SK-N-SH (cell line): ENCODE measurements at places on chromosomes 1 and 21. TPM values are rescaled to one million over a fixed set of nuclear protein-coding genes. Genes with fewer than 3 reads are reported as not detected.

- H3K36me3 ChIP-seq, result no peaks in the 10 kb centered on the region
- H3K27ac ChIP-seq, result no peak overlapping the region
- no peak for DNase-seq
- H3K4me1 ChIP-seq, result no peaks in the 10 kb centered on the region
- no peaks in the 10 kb centered on the region; the same call in 1 of the 2 replicates for H3K27me3 ChIP-seq
These were observed 26.3 kb downstream of the RGS8 start for GRCh38 chr1:182658055-182658454.

- H3K27me3 ChIP-seq, result no peaks in the 10 kb centered on the region
- no peak for DNase-seq
- no peak overlapping the region for H3K27ac ChIP-seq
- no peak overlapping the region for H3K4me3 ChIP-seq
- peaks cover 38% of the 10 kb centered on the region for H3K36me3 ChIP-seq
These were observed 56.1 kb downstream of the ATP2B4 start for GRCh38 chr1:203682473-203683383.

DNA sequence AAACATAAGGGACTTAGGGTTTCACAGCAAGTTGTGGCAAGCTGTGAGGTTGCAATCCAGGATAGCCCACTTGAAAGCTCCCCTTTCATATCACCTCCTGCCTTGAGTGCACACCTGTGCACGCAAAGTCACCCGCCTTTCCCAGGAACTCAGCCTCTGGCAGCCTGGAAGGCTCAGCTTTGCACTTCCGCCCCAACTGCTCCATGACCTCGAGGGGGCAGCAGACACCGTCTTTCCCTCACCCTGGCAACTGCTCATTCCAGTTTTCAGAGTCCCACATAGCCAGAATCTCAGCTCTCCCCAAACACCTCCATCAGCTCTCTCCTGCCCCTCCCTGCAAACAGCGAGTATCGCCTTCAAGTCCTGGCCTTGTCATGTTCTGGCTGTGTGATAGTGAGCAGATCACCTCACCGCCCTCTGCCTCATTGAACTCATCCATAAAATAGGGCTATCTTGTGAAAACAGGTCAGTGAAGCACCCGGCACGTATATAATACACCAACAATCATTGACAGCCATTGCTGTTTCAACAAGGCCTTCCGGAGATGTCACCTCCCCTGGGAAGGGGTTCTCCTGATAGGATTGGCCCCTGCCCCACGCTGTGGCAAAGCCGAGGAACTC, 32.2 kb upstream of the EPB41 start:
- peak; percentile 83 for DNase-seq
- H3K27ac ChIP-seq, result no peak overlapping the region
- H3K27me3 ChIP-seq, result no peaks in the 10 kb centered on the region
- no peaks in the 10 kb centered on the region for H3K36me3 ChIP-seq
- peak overlapping the region; percentile 39; the same call in 1 of the 2 replicates for H3K4me3 ChIP-seq

GRCh38 chr1:84156210-84156621, 12.1 kb downstream of the PRKACB start:
- H3K4me3 ChIP-seq, result no peak overlapping the region
- H3K27me3 ChIP-seq, result no peaks in the 10 kb centered on the region
- DNase-seq, result no peak
- H3K36me3 ChIP-seq, result no peaks in the 10 kb centered on the region
- H3K27ac ChIP-seq, result peak overlapping the region; percentile 81

DNA sequence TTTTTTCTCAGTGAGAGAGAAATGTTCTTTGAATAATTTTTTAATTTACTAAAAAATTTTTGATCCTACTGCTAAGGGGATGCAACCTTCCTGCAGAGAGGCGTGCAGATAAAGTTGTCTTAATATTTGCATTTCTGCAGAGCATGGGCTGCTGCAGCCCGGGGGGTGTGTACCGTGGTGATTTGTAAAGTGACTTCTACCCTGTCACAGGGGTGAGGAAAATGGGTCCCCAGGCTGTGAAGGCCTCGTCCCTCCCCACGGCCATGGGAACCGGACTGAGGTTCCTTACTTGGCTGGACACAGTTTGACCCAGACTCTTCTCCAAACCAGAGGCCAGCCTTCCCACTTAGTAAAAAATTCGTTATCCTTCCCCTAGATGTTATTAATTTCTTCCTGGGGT, 9.5 kb upstream of the C1orf174 start:
- no peaks in the 10 kb centered on the region for H3K36me3 ChIP-seq
- no peaks in the 10 kb centered on the region; the same call in 1 of the 2 replicates for H3K4me1 ChIP-seq
- H3K27ac ChIP-seq, result no peak overlapping the region
- DNase-seq, result no peak

DNA sequence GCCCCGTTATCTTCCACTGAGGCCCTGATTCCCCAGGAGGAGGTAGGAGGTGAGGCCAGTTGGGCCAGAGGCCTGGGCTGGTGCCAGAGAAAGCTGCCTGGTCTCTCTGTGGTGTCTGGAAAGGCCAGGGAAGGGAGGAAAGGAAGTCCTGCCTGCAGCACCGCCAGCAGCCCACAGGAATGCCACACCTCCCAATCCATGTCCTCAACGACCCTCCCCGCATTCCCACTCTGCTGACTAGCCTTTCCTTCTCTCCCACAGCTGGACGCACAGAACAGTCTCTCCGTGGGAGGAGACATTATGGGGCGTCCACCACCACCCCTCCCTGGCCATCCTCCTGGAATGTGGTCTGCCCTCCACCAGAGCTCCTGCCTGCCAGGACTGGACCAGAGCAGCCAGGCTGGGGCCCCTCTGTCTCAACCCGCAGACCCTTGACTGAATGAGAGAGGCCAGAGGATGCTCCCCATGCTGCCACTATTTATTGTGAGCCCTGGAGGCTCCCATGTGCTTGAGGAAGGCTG, 18.0 kb downstream of the CSF1 start:
- H3K4me3 ChIP-seq, result no peak overlapping the region
- no peak for DNase-seq
- no peaks in the 10 kb centered on the region for H3K27me3 ChIP-seq
- H3K27ac ChIP-seq, result peak overlapping the region; percentile 65
- H3K36me3 ChIP-seq, result peaks cover 25% of the 10 kb centered on the region; the same call in 1 of the 2 replicates

DNA sequence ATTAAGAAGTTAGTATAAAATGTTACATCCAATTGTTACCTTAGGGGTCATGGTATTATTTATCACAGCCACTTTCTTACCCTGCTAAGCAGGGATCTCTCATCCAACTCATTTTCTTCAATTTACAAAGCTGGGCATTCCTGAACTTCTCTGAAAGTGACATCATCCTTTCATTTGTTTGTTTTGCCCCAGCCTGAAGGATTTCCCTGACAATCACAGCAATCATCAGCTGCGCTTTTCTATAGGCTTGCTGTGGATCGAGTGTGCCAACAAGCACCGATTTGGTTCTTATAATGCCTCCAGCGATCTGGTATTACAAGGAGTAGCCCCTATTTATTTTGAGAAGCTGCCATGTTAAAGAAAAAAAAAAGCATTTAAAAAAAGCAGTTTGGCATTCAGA, 240.2 kb downstream of the USH2A start:
- H3K27ac ChIP-seq, result no peak overlapping the region
- no peaks in the 10 kb centered on the region for H3K27me3 ChIP-seq
- DNase-seq, result no peak
- no peaks in the 10 kb centered on the region for H3K36me3 ChIP-seq
- H3K4me1 ChIP-seq, result peaks cover 12% of the 10 kb centered on the region; the same call in 1 of the 2 replicates

- no peak overlapping the region for H3K27ac ChIP-seq
- peaks cover 5% of the 10 kb centered on the region; the same call in 1 of the 2 replicates for H3K36me3 ChIP-seq
- H3K4me3 ChIP-seq, result no peak overlapping the region
- H3K27me3 ChIP-seq, result no peaks in the 10 kb centered on the region
- H3K4me1 ChIP-seq, result no peaks in the 10 kb centered on the region; the same call in 1 of the 2 replicates
- peak; percentile 31 for DNase-seq
These were observed 5.1 kb downstream of the PRXL2B start for GRCh38 chr1:2591581-2592261.

DNA sequence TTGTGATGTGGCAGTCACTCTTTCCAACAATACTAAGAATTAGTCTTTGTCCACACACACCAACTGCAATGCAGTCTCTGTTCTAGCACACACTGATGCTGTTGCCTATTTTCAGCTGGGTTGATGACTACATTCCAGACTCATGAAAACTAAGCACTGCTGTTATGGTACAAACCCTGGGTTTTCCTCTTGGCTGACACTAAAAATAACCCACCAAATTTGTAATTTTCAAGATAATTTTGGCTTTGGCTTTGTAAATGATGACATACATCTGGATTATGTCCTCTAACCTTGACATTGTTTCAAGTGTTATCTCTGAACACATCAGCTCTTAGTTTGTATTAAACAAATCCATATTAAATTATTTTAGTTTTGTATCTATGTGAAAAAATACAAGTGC, 444.8 kb downstream of the PTPRC start:
- H3K27me3 ChIP-seq, result no peaks in the 10 kb centered on the region
- H3K4me3 ChIP-seq, result no peak overlapping the region
- DNase-seq, result peak; percentile 6

DNA sequence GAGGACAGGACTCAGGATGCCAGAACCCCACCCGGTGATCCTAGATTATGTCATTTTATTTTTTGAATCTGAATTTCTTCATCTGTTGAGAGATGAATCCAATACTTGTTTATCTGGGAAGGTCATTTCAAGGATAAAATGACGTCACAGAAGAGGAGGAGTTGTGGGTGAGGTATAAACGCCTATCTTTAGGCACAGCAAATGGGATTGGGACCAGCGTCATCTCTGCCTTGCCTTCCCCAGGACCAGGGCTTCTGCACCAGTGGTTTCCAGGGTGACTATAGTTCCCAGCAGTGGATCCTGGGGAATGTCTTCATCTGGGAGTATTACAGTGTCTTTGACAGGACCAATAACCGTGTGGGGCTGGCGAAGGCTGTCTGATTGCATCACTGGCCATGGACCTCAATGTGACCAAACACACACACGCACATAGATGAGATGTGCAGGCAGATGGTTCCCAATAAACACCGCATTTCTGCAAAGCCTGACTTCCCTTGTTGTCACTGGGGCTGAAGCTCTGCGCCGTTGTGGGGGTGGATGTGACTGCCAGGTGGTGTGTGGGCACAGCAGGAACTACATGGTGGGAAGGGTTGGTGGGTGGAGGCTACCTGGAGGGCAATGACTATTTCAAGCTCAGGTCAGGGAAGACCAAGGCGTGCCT, 28.1 kb downstream of the KCNA10 start:
- H3K36me3 ChIP-seq, result no peaks in the 10 kb centered on the region
- H3K27ac ChIP-seq, result no peak overlapping the region
- H3K4me1 ChIP-seq, result no peaks in the 10 kb centered on the region

DNA sequence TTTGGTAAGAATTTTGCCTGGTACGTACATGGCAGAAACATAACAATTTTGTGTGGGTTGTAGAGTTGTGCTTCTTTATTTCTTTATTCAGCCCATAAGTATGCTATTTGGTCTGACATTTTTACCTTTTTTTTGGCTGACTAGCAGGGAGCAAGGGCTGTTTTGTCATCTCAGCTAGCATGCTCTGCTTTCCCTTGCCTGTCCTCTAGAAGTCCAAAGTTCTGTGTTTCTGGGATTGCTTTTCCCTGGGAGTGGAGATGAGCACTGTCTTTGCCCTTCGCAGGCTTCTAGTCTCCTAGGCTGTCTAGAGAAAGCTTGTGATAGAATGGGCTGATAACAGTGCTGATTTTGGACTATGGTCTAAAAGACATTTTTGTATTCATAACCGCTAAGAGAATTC, 7.5 kb downstream of the UCK2 start:
- H3K27me3 ChIP-seq, result no peaks in the 10 kb centered on the region
- no peaks in the 10 kb centered on the region for H3K36me3 ChIP-seq
- no peak overlapping the region for H3K27ac ChIP-seq
- H3K4me1 ChIP-seq, result peaks cover 5% of the 10 kb centered on the region; the same call in 1 of the 2 replicates
- DNase-seq, result no peak

GRCh38 chr1:53044926-53045325, 17.1 kb upstream of the PODN start:
- peaks cover 28% of the 10 kb centered on the region for H3K4me1 ChIP-seq
- no peaks in the 10 kb centered on the region for H3K27me3 ChIP-seq
- DNase-seq, result no peak
- no peak overlapping the region for H3K27ac ChIP-seq

DNA sequence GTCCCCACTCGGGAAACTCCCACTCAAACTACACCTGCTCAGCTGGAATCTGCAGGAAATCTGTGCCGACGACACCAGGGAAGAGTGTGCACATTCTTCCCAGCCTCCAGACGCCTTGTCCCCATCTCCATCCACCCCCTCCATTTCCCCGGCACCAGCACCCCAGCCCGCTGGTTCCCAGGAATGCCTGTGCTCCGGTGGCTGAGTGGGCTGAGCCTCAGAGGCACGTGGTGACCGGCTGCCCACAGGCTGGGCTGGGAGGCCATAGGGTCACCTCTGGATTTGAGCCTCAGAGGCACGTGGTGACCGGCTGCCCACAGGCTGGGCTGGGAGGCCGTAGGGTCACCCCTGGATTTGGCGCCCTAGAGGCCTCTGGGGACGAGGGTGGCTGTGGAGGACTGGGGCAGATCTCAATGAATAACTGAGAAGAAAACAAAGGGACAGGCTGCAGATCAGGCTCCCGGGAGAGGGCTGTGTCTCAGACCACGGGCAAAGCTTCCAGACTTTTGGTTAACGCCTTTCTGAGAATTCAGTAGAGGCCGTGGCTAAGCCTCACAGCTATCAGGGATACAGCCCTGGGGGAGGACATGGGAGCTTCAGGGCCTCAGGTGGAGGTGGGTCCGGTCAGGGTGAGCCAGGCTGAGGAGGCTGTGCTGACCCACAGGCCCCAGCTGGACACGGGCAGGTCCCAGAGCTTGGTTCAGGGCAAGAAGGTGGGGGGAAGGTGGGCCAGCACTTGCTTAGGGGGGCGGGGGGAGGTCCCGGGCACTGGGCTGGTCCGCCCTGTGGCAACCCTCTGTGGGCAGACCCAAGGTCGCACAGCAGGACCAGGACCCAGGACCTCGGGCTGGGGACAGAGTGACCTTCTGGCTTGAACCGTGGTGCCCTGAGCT, 17.3 kb upstream of the TTLL10 start:
- no peak overlapping the region for H3K4me3 ChIP-seq
- DNase-seq, result no peak
- H3K27me3 ChIP-seq, result no peaks in the 10 kb centered on the region
- no peaks in the 10 kb centered on the region for H3K4me1 ChIP-seq
- no peaks in the 10 kb centered on the region for H3K36me3 ChIP-seq

GRCh38 chr1:27176954-27177353, 22.0 kb upstream of the SLC9A1 start:
- no peaks in the 10 kb centered on the region for H3K36me3 ChIP-seq
- H3K4me3 ChIP-seq, result no peak overlapping the region
- H3K27me3 ChIP-seq, result no peaks in the 10 kb centered on the region
- DNase-seq, result no peak
- no peak overlapping the region for H3K27ac ChIP-seq
- H3K4me1 ChIP-seq, result no peaks in the 10 kb centered on the region

GRCh38 chr1:166944186-166944967, 31.0 kb downstream of the ILDR2 start:
- H3K4me3 ChIP-seq, result no peak overlapping the region
- H3K27ac ChIP-seq, result no peak overlapping the region
- peaks cover 5% of the 10 kb centered on the region; the same call in 1 of the 2 replicates for H3K4me1 ChIP-seq
- peaks cover 23% of the 10 kb centered on the region; the same call in 1 of the 2 replicates for H3K27me3 ChIP-seq

The CRB1 gene
- 0.13 and 0.18 TPM in 2 replicates for polyA plus RNA-seq

The ESRRG gene
- polyA plus RNA-seq, result 0.26 and 0.57 TPM in 2 replicates

The DMRTA2 gene
- 0.02 TPM in 1 of 2 replicates, not detected in the other for polyA plus RNA-seq

The SLAMF9 gene
- polyA plus RNA-seq, result 0.12 and 0.19 TPM in 2 replicates
